Activated CD4-positive, alpha-beta memory T cell treated with anti-CD3 and anti-CD28 coated beads for 36 hours (primary cell): ENCODE measurements at places on chromosomes 3 and 15. TPM values are rescaled to one million over a fixed set of nuclear protein-coding genes. Genes with fewer than 3 reads are reported as not detected.
A peak's percentile ranks its signal among the peaks of the same experiment; 100 is the strongest.

DNA sequence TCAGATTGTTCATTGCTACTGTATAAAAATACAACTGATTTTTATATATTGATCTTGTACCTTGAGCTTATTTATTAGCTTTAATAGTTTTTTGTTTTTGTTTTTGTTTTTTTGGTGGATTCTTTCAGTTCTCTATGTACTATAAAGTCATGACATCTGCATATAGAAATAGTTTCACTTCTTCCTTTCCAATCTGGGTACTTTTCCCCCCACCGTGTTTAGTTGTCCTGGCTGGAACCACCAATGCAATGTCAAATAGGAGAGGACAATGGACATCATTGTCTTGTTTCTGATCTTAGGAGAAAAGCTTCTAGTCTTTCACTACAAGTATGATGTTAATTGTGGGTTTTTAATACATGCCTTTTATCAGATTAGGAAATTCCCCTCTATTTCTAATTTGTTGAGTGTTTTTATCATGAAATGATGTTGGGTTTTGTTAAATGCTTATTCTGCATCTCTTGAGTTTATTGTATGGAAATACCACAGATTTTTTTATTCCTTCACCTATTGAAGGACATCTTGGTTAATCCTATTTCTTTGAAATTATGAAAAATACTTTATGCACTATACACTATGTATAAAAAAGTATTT is 2.8 kb upstream of the XCR1 start:
- no peak for DNase-seq

- no peak for DNase-seq
These were observed 120.7 kb downstream of the CMSS1 start for GRCh38 chr3:99938270-99938911.

DNA sequence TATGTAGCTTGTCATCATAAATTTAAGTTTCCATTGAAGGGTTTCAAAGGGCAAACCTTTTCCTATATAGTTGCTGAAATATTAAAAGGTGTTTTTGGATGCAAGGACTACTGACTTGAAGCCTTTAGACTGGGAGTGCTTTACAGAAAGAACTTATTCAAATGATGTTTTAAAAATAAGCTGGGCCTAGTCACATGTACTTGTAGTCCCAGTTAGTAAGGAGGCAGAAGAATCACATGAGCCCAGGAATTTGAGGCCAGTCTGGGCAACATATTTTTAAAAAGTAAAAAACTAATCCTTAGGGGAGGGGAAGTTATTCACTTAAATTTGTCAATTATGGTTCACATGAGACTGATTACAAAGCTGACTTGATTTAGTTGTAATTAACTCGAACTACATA is 65.0 kb downstream of the SMARCC1 start:
- no peak for DNase-seq

- no peak for DNase-seq
These were observed 75.7 kb downstream of the ATP10A start for GRCh38 chr15:25787381-25787780.

GRCh38 chr3:141055536-141056445 is 4.6 kb downstream of the SPSB4 start:
- no peak for DNase-seq

DNA sequence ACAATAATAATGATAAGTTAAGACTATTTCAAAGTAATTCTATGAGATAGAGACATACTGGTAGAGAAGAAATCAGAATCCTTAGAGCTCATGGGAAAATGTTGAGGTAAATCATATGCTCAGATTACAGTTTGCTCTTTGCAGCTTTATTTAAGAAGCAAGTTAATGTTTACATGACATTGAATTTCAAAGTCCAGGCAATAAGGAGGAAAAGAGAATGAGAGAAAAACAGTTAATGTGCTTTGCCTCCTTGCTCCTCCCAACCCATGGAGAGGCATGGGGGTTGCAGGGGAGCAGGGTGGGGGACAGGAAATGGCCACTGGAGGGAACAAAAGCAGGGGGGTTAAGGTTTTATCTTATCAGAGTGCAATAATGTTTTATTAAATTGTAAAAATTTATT is 42.2 kb upstream of the ZBTB38 start:
- DNase-seq = no peak

DNA sequence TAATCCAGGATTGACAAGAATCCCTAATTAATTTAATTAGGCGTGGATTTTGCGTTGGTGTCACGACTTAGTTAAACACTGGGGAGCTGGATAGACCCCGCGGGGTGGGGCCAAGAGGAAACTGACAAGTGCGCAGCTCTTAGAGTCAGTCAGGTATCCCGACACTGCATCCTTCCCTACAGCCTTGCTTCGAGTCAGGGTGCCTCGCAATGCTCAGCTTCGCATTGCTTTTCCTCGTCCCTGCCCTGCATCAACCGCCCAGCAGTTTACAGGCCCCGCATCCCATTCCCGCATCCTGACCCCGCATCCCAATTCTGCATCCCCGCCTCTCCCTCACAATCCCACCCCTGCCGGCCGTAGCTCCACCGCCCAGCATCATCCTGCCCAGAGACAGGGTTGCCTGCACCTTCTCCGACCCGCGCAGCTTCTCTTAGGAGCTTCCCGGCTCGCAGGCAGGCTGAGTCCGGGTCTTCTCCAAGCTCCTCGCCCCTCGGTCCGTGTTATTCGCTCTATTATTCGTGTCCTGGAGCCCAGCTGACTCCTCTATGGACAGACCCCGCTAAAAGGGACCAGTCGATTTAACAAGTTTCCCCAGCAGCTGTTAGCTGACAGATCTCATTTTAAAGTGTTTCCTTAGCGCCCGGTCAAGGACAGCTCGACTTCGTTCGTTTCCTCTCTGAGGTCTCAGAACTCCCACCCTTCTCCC is 699 bp upstream of the SHOX2 start:
- DNase-seq = peak; percentile 18

- peak; percentile 76 for DNase-seq
These were observed 255.5 kb downstream of the UACA start for GRCh38 chr15:70507772-70508371.

- no peak for DNase-seq
These were observed 44.7 kb upstream of the LIPC start for GRCh38 chr15:58387130-58387529.

DNA sequence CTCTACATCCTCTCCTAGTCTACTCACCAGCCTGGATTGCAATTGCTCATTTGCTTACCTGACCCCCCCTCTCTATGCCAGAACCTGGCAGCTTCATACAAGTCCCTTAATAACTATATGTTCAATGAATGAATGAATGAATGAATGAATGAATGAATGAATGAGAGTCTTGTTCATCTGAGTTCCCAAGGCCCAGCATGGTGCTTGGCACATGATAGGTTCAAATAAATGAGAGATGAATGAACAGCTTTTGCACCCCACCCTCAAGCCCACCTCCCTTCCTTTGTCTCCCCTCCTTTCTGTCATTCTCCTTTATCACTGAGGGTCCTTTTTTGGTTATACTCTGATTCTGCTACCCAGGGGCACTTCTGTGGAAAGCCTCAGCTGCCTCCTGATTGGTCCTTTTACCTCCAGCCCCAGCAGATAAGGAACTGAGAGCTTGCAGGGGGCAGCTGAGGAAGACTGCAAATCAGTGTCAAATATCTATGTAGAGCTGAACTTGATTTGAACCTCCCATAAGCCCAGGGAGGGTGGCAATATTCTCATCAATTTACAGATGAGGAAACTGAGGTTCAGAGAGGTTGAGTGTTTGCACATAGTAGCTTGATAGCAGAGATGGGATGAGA is 54.1 kb upstream of the CHRNB4 start:
- DNase-seq = no peak

DNA sequence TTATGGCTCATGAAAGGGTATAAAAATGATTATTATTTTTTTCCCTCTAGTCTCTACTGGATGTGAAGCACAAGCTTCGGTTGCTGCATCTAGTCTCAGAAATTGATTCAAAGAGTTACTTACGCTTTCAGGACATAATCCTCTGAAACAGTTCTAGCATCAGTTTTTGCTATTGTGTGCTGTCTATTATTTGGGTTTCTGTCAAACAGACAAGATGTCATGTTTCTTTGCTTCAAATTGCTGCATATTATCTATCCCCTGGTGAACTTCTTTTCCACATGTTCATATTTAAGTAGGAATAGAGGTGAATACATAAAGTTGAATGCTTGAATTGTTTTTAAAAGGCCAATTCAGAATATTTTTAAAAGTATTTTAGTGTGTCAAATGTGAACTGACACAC is 161.6 kb upstream of the GBE1 start:
- no peak for DNase-seq

- no peak for DNase-seq
These were observed 12.9 kb downstream of the SEC11A start for GRCh38 chr15:84702961-84703482.

- no peak for DNase-seq
These were observed 82.5 kb upstream of the CTNNB1 start for GRCh38 chr3:41116851-41117250.

DNA sequence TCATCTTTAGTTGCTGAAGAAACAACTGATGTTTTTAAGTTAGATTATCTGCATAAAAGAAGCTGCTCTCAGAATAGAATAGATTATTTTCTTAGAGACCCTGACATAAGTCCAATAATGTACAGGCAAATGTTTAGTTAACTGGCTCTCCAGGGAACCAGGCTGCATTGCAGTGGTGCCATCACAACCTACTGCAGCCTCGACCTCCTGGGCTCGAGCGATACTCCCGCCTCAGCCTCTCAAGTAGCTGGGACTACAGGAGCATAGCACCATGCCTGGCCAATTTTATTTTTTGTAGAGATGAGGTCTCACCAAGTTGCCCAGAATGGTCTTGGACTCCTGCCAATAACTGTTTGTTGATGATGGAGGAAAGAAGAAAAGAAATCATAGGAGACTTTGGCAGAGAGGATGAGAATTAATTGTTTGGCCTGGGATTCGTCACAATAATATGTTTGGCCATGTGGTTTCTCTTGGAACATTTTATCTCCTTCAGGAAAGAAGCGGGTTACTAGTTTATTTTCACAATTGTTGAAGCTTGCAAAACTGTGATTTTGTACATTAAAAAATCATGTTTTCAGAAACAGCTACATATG is 429.2 kb downstream of the CADM2 start:
- no peak for DNase-seq

DNA sequence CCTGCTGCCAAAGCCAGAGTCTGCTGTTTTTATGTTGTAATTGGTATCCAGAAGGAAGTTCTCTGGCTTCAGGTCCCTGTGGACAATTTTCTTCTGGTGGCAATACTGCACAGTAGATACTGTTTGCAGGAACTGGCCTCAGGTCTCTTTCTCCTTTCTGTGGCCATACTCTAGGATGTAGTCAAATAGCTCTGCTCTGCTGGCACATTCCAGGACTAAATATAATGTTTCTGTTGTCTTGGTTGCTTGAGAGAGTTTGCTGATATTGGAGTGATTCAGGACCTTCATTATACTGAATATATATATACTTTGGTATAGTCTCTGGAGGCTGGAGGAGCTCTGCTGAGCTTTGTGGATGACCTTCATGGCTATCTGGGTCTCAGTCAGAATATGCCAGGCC is 23.1 kb downstream of the RAB7A start:
- no peak for DNase-seq

DNA sequence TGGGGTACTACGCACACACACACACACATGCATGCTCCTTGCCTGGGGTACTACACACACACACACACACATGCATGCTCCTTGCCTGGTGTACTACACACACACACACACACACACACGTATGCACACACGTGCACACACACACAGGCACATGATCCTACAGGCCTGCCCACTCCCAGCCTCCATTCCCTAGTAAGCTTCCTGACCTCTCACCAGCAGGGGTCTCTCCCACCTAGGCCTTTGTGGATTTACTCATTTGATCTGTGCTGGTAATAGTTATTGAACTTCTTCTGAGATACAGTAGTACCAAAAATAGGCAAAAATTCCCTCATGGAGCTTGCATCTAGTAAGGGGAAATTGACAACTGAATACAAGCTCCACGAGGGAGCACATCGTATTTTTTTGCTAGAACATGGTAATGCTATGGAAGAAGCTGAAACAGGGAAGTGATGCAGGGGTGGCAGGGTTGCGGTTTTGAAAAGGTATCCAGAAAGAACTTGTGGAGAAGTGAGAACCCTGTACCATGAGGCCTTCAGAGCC is 19.1 kb downstream of the TTC21A start:
- DNase-seq = peak; percentile 65

DNA sequence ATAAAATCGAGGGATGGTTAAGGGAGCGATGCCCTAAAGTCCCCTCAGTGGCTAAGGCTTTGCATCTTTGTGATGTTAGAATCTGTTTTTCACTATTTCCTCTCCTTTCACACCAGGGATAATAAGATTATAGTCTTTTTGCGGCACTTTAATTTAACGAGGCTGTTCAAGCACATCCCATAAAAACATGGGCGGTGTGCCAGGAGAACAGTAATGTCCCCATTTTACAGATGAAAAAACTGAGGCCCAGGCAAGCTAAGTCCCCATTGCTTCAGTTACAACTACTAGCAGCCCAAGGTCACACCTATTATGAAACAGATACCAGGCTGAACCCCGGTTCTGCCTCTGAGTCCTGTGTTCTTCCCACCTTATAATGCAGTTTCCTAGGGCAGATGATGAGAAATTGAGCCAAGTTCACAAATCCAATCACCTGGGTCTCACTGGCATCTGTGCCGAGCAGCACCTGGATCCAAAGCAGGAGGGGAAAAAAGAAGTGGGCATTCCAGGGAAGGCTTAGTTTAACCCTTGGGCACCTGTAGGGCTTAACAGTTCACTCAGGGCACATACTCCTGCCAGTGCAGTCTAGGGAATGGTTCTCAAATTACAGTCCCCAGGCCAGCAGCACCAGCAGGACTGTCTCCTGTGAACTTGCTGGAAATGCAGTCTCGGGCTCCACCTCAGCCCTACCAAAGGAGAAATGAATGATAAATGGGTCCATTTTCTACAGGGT is 169.3 kb downstream of the RAB11A start:
- no peak for DNase-seq

DNA sequence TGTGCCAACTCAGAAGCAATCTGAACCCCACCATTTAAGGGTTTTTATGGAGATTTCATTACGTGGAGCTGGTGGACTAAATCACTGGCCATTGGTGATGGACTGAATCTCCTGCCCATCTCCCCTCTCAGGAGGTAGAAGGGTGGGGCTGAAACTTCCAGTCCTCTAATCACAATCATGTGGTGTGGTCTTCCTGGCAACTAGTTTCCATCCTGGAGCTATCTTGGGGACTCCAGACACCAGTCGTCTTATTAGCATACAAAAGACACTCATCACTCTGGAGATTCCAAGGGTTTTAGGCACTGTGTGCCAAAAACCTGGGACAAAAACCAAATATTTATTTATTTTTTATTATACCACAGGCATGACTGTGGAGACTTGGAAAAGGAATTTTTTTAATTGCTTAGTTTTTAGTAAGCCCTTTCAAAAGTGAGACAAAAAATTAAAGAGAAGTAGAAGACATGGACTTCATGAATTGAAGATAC is 203.6 kb downstream of the WNT5A start:
- DNase-seq = no peak

GRCh38 chr15:70004826-70005225 is 92.9 kb downstream of the TLE3 start:
- DNase-seq = no peak

TRAT1 gene
- 20.7 TPM for total RNA-seq

GRK7 gene
- total RNA-seq = not detected

LARP6 gene
- 0.17 TPM for total RNA-seq

ISLR gene
- total RNA-seq = not detected

KLF13 gene
- total RNA-seq = 145 TPM
